ENCODE measurements at places on chromosomes 6 and 20.

GRCh38 chr6:29723666-29724588 is 693 bp downstream of the HLA-F start:
- DNase-seq = peak; percentile 9

DNA sequence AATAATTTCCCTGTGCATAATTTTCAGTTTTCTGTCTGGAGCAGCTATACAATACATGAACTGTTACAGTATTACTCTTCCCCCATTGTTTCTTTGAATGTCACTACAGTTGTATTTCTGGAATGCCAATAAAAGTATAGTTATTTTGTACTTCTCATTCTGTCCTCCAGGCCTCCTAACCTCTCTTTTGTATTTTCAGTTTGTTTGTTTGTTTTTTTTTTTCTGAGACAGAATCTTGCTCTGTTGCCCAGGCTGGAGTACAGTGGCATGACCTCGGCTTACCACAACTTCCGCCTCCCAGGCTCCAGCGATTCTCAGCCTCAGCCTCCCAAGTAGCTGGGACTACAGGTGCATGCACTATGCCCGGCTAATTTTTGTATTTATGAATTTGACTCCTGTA is 16.8 kb upstream of the ARID1B start:
- no peak for DNase-seq

GRCh38 chr6:20447581-20448132 is 46.0 kb downstream of the E2F3 start:
- DNase-seq = no peak

- no peak for DNase-seq
Observed at GRCh38 chr20:62451970-62452369, 23.8 kb downstream of the GATA5 start.

GRCh38 chr20:39800548-39800947 is 838.4 kb downstream of the DHX35 start:
- no peak for DNase-seq

GRCh38 chr6:18395177-18395855 is 8.2 kb downstream of the RNF144B start:
- no peak for DNase-seq

DNA sequence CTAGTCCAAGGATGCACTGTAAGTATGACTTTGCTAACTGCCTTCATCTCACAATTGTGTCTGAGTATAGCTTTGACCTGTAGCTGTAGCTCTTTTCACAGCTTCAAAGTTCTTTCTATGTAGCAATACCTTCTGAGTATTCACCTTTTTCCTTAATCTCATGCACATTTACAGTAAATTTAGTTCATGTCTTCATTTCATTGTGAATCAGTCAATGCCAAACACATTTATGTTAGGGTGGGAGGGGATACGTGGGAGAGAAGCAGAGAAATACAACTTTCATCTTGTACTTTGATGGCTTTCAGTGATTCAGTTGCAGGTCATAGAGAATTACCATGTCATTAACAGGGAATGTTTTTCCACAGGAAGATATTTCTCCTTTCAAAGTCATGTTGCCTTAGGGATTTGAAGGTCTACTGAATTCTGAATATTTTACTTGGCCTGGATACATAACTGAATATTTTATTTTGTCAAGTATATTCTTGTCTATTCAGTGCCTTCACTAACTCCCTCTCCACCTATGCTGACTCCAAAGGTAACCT is 119.2 kb downstream of the TINAG start:
- no peak for DNase-seq

- no peak for DNase-seq
Observed at GRCh38 chr6:29925321-29925720, 17.0 kb upstream of the HLA-A start.

GRCh38 chr20:6660441-6660840 is 107.0 kb upstream of the BMP2 start:
- no peak for DNase-seq

DNA sequence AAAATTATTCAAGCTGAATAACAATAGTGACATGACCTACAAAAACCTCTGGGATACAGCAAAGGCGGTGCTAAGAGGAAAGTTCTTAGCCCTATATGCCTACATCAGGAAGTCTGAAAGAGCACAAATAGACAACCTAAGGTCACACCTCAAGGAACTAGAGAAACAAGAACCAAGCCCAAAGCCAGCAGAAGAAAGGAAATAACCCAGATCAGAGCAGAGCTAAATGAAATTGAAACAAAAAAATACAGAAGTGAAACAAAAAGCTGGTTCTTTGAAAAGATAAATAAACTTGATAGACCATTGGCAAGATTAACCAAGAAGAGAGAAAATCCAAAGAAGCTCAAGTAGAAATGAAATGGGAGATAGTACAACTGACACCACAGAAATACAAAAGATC is 47.6 kb upstream of the NOTCH4 start:
- no peak for DNase-seq

GRCh38 chr6:140563728-140564127 is 1189.3 kb upstream of the CITED2 start:
- DNase-seq = no peak

DNA sequence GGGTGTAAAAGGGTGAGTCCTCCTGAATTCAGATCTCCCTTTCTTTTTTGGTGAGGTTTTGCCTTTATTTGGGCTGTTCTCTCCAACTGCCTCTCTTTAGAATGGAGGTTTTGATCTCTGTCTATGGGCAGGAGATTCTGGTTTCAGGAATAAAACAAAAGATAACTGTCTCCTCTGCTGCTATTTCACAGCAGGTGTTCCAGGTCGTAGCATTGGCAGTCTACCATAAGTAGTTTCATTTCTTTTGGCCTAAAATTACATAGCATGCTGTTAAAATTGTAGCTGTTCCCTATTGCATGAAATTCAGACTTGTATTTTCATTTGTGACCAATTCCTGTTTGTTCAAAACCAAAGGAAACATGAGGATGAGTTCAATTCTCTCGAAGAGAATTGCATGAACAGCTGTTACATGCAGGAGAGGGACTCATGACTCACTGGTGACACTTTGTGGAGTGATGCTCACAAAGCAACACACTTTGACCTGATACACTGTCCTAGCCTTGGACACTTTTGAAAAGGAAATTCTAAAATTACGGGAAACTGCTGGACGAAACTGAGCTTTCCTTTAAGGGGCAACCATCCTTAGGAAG is 76.8 kb upstream of the SIRPG start:
- DNase-seq = no peak

DNA sequence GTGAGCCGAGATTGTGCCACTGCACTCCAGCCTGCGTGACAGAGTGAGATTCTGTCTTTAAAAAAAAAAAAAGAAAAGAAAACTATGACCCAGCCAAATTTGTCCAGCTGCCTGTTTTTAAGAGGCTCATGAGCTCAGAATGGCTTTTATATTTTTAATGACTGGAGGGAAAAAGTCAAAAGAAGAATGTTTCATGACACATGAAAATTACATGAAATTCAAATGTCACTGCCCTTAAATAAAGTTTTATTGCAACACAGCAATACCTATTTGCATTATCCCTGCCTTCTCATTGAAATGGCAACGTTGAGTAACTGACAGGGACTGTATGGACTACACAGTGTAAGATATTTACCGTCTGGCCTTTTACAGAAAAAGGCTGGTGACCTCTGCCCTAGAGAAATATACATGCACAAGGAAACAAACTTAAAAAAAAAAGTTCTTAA is 11.4 kb downstream of the SENP6 start:
- DNase-seq = no peak

GRCh38 chr6:17397764-17398194 is 4.4 kb downstream of the CAP2 start:
- DNase-seq = no peak

DNA sequence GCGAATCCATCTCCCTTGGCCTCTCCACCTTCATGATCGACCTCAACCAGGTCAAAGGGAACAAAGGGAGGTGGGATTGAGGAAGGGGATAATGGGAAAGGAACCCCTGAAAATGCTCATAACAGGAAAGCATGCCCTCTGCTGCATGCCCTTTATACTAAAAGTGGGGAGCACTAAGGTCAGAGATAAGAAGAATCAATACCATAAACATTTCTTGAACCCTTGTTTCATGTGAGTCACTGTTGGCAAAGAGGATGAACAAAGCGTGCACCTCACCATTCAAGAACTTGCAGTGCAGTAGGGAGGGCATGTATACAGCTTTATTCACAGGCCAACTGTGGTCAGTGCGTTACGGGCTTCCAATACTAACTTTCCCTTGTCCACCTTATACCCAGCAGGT is 1.7 kb upstream of the SAPCD1 start:
- DNase-seq = no peak

GRCh38 chr6:75144386-75144785 is 61.5 kb downstream of the COL12A1 start:
- no peak for DNase-seq

DNA sequence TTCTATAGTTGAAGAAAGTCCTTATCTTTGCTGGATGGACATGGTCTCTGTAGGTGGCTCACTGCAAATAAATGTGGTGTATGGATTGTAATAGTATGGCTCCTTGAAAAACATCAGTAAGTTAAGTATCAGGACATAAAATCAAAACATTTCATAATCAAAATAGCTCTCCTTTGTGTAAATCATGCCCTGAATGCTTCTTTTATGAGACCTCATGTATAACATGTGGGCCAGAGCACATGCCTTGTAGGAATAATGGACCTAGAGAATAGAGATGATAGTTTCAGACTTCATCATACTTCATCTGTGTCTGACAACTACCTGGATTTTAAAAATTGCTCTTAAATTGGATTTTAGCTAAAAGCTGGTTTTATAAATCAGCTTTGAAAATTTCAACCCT is 159.9 kb downstream of the ASCC3 start:
- DNase-seq = no peak

DNA sequence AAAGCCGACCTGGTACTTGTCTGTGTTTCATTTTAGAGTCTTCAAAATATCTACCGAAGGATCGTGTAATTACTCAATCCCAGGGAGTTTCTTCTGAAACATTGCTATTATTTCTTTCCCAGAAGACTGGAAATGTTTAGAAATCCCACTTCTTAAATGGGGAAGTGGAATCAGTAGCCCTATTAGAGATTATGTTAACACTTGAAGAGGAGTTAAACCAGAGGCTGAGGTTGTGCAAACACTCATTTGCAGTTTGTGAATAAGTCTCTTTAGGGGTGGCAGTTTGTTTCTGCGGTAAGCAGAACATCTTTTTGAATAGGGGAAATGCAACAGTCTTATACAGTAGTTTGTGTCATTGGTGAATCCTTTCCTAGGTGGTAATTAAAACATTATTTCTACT is 21.3 kb downstream of the DSP start:
- DNase-seq = no peak

DNA sequence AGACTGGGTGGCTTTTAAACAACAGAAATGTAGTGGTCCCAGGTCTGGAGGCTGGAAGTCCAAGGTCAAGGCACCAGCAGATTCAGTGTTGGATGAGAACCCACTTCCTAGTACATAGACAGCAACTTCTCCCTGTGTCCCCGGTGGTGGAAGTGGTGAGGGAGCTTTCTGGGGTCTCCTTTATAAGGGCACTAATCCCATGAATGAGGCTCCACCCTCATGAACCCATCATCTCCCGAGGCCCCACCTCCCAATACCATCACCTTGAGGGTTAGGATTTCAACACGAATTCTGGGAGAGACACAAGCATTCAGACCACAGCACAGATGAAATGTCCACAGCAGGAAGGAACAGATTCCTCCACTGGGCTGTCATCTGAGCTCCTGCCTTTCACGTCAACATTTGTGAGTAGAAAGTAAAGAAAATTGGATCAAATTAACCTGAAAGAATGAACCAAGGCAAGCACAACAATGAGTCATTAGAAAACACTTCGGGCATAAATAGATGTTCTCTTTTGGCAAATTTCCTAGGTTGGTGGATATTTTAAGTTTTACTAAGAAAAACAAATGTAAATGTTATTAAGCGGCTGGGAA is 130.7 kb downstream of the RNASET2 start:
- no peak for DNase-seq

DNA sequence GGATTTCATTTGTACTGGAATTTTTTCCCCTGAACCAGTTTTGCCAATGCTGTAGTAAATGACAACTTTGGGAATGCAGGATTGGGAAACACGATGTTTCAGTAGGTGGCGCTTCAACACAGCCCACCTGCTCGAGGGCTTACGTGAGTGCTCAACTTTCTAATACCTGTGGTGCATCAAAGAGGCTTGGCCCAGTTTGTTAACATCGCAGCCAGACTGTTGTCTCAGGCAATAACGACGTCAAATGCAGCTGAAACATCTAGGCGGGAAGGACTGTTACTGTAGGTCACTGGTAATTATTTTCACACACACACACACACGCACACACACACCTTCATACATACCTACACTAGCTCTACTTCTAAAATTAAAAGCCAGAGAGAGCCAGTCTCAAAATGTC is 815.5 kb upstream of the SLC35B3 start:
- DNase-seq = peak; percentile 19

GRCh38 chr6:106092279-106092678 is 6.1 kb downstream of the PRDM1 start:
- DNase-seq = no peak

- peak; percentile 50 for DNase-seq
Observed at GRCh38 chr6:140051521-140052512, 677.4 kb upstream of the CITED2 start.
